ENCODE measurements at places on chromosomes 6 and 20. TPM values are rescaled to one million over a fixed set of nuclear protein-coding genes. Genes with fewer than 3 reads are reported as not detected.

AIF1 gene
- total RNA-seq, result not detected

GPX5 gene
- not detected for total RNA-seq

RAET1L gene
- total RNA-seq, result not detected

THEMIS gene
- total RNA-seq, result not detected

BHLHE23 gene
- not detected for total RNA-seq

LRRN4 gene
- total RNA-seq, result not detected

VWA7 gene
- total RNA-seq, result 0.34 TPM

POPDC3 gene
- 30.0 TPM for total RNA-seq

ZC3H12D gene
- total RNA-seq, result 0.08 TPM

SLC22A7 gene
- not detected for total RNA-seq

CNKSR3 gene
- 2.3 TPM for total RNA-seq
